ENCODE measurements at places on chromosomes 4 and X.

DNA sequence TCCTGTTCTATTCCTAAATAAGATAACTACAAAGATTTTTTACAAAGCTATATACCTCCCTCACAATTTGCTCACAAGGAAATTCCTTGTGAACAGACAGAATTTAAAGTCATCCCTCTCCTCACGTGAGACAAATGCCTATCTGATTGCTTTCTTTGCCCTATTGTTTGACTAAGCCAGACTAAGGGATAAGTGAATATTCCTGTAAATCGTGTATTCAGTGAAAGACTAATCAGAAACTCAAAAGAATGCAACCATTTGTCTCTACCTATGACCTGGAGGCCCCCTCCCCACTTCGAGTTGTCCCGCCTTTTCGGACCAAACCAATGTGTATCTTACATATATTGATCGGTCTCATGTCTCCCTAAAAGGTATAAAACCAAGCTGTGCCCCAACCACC is 15.3 kb upstream of the ZBTB33 start:
- no peak for DNase-seq

- no peak for DNase-seq
Observed at GRCh38 chr4:52912608-52913007, 50.5 kb downstream of the RASL11B start.

GRCh38 chrX:148552775-148553174 is 52.4 kb downstream of the AFF2 start:
- no peak for DNase-seq

DNA sequence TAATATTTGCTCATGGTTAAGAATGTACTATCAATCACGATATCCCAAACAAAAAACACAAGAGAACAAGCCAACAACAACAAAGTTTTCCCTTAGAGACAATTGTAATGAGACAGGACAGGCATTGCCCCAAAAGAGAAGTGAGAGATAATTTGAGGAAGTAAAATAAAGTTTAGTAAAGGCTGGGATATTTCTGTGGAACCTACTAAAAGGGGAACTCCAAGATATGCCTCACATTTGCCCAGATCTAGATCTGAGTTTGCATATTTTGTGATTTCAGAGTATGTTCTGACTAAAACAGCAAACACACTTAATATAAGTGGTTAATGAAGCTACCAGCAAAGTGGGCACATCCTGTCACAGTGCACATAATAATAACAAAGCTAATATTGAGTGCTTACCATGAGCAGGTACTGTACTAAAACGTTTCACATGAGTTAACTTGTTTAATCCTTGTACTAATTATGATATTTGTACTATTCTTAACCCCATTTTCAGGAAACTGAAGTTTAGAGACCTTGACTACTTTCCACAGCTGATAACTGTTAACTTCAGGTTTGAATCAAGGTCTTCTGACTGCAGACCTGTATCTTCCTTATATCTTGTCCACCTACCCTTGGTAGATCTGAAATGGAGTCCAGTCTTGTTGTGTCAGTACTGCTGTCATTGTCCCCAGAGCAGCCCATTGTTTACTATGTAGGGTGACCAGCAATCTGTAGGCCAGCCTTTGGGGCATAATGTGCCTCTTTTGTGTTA is 26.0 kb upstream of the BMP2K start:
- no peak for DNase-seq

DNA sequence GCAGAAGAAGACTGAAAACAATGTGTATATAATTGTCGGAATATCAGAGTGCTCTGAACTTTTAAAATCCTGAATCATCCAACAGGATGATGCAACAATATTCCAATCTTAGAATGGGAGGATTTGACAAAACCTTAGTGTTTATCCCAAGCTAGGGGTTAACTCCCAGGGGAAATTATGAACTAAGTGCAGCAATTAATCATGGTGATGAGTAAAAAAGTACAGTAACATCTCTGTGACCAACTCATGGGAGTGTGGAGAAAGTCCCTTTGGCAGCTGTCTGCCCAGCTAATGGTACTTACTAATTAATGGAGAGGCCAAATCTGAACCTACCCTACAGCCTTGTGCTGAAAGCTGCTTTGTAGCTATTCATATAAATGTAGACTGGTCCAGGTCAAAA is 257.6 kb upstream of the DDX53 start:
- no peak for DNase-seq

GRCh38 chr4:41189076-41189475 is 25.3 kb downstream of the APBB2 start:
- no peak for DNase-seq

- DNase-seq, result no peak
Observed at GRCh38 chrX:123169247-123169901, 14.7 kb upstream of the GRIA3 start.

All from activated T-cell treated with anti-CD3 and anti-CD28 coated beads, Interleukin-2, amount 50 U/mL, for 72 hours (primary cell).